ENCODE measurements at places on chromosomes 13 and 19. TPM values are rescaled to one million over a fixed set of nuclear protein-coding genes. Genes with fewer than 3 reads are reported as not detected.

The SHISA2 gene
- total RNA-seq: 47.4 TPM

The NLRP4 gene
- not detected for total RNA-seq

- H3K27me3 ChIP-seq: no peaks in the 10 kb centered on the region
- H3K27ac ChIP-seq: peak overlapping the region; percentile 94
- H3K4me3 ChIP-seq: no peak overlapping the region
- peaks cover 20% of the 10 kb centered on the region for H3K4me1 ChIP-seq
- DNase-seq: peak; percentile 88
Observed at GRCh38 chr19:38719761-38720558, 24.3 kb downstream of the CAPN12 start.

GRCh38 chr13:42574011-42574410 lies at the start of gene TNFSF11:
Gene TNFSF11, plus strand, starts transcription at chr13:42574152. Its CDS starts 152 bp downstream, at chr13:42574304.
- no peaks in the 10 kb centered on the region for H3K27me3 ChIP-seq
- no peak within 1 kb of the TSS for H3K4me3 ChIP-seq
- peaks cover 9% of the 10 kb centered on the region for H3K4me1 ChIP-seq
- H3K27ac ChIP-seq: no peak within 1 kb of the TSS

- peak overlapping the region; percentile 16 for H3K27ac ChIP-seq
- H3K4me3 ChIP-seq: no peak overlapping the region
- DNase-seq: peak; percentile 69
- H3K27me3 ChIP-seq: no peaks in the 10 kb centered on the region
Observed at GRCh38 chr19:2273356-2274184, 8.4 kb downstream of the PEAK3 start.

DNA sequence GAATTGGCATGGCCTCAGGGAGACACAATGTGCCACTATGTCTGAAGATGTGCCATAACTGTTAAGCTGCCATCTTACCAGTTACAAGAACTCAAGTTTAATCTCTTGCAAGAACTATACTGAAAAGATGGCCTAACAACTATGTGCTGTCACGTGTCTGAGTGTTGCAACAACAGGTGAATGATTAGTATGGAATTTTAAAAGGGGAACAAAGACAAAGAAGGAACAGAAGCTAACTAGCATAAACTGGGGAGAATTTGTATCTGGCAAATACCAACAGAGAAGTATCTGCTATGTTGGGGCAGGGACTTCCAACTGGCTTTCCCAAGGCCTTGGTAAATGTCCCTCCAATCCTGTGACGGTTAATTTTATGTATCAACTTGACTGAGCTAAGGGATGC lies 11.5 kb upstream of the ACOD1 start:
- no peaks in the 10 kb centered on the region for H3K27me3 ChIP-seq
- no peak overlapping the region for H3K27ac ChIP-seq
- H3K36me3 ChIP-seq: no peaks in the 10 kb centered on the region
- H3K4me1 ChIP-seq: no peaks in the 10 kb centered on the region
- no peak overlapping the region for H3K4me3 ChIP-seq
- no peak for DNase-seq

DNA sequence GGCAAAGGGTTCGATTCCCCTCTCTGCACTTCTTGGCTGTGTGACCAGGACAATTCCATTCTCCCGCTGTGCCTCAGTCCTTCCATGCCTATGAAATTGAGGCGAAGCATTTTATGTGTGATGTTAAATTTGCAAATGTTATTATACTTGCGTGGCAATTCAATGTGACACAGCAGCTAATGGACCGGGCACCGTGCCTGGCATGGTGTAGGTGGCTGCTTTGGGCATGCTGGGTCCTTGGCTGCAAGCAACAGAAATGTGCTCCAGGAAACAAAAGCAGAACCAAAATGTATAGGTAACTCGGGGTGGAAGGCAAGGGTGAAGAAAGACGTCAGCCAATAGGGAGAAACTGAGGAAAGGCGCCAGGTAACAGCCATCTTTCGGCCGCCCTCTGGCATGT lies 37.1 kb downstream of the TINCR start:
- no peaks in the 10 kb centered on the region for H3K4me1 ChIP-seq
- H3K4me3 ChIP-seq: no peak overlapping the region
- H3K27ac ChIP-seq: no peak overlapping the region
- no peaks in the 10 kb centered on the region for H3K36me3 ChIP-seq

DNA sequence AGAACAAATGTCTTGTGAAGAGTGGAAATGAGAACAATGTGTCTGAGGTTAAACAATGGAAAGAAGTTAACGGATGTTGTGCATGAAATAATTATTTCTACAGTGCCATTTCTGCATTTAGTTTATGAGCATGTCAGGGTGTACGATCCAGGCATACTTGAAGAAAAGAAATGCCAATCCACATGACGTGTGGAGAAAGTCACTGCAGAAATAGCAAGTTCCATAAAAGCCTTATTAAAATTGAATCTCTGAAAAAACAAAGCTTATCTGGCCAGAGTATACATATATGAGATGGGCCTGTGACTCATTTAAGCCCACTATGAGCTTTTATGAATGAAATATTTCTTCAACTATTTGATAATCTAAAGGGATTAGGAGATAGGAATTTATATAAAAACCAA lies 426.1 kb downstream of the EFNB2 start:
- DNase-seq: no peak
- no peaks in the 10 kb centered on the region for H3K36me3 ChIP-seq
- no peaks in the 10 kb centered on the region for H3K4me1 ChIP-seq
- H3K27me3 ChIP-seq: no peaks in the 10 kb centered on the region
- no peak overlapping the region for H3K4me3 ChIP-seq

DNA sequence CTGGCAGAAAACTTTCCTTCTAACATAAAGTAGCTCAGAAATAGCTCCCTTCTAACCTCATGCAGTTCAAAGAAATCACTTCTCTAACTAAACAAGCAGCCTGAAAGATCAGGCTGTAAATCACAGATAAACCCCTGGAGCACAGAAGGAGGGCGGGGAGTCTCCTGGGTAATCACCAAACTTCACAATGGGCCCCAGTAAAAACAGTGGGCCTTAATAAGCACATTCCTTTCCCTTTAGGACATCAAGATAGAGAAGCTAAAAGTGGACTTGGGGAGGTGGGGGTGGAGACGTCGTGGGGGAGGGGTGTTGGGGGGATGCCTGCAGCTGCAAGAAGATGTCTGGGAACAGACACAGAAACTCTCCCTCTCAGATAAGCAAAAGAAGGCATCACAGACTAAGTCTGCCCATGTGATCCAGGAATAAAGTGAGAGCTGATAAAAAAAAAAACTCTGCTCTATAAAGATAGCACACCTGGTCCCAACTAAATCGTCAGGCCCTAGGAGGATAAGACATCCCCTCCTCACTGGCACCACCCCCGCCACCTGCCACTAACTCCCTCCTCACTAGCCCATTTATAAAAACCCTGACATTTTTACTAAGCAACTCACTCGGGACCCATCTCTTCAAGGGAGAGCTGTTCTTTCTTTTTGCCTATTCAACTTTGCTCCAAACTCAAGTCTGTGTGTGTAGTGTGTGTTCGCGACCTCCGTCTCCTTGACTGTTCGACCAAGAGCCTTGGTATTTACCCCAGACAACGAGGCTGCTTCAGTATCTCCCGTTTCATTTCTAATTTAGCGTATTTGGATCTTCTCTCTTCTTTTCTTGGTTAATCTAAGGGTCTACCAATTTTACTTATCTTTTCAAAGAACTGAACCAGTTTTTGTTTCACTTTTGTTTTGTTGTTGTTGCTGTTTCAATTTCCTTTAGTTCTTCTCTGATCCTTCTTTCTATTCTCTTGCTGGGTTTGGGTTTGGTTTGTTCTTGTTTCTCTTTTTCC lies 31.7 kb downstream of the DNAJC15 start:
- DNase-seq: peak; percentile 60
- peak overlapping the region; percentile 25 for H3K4me3 ChIP-seq
- H3K36me3 ChIP-seq: no peaks in the 10 kb centered on the region

- H3K4me3 ChIP-seq: no peak overlapping the region
- H3K27me3 ChIP-seq: no peaks in the 10 kb centered on the region
- no peaks in the 10 kb centered on the region for H3K36me3 ChIP-seq
- DNase-seq: no peak
- peak overlapping the region; percentile 86 for H3K27ac ChIP-seq
Observed at GRCh38 chr19:11323601-11324078, 15.8 kb downstream of the RAB3D start.

The MBD3L2 gene
- not detected for total RNA-seq

DNA sequence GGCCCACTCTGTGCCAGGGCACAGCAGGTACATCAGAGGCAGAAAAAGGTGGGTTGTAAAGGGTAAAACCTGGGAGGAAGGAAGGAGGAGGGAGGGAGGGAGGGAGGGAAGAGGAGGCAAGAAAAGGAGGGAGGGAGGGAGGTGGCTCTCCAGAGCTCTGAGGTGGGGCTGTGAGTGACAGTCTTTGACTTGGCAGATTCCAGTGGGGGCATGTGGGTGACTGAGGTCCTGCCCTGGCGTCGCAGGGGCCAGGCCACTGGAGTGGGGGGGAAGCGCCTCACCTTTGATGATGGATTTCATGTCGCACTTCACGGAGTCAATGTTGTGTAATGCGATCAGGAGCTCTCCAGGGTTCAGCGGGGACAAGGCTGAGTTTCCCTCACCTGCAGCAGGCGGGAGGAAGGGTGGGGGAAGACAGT lies 6.0 kb upstream of the RSPH6A start:
- H3K4me3 ChIP-seq: no peak overlapping the region
- H3K27me3 ChIP-seq: no peaks in the 10 kb centered on the region
- no peak for DNase-seq

The SPRED3 gene
- total RNA-seq: 0.81 TPM

DNA sequence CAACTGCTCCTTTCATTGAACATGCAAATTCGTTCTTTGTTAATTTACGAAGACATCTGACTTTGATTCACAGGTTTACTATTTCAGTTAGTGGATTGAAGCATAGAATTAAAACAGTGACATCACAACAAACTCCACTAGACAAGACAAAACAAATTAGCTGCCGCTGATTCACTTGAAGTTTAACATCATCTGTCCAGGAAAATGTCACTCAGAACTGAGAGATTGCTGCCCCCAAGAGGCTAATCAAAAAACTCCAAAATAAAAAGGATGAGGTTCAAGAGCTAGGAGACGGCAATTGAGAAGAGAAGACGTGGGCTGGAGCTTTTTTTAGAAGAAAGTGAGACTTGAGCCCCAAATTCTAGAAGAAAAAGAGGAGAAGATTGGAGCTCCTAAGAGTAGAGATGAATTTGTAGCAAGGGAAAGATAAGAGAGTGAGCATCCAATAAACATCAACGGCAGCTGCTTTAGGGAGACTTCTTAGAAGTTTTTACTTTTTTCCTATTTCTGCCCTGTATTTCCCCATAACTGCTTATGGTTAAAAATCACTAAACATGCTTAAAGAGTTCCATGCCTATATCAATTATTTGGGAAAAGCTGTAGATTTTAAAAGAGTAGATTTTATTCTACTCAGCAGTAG lies 40.8 kb upstream of the TPP2 start:
- no peaks in the 10 kb centered on the region for H3K4me1 ChIP-seq
- no peak overlapping the region for H3K4me3 ChIP-seq
- no peaks in the 10 kb centered on the region for H3K27me3 ChIP-seq
- DNase-seq: no peak
- no peaks in the 10 kb centered on the region for H3K36me3 ChIP-seq

DNA sequence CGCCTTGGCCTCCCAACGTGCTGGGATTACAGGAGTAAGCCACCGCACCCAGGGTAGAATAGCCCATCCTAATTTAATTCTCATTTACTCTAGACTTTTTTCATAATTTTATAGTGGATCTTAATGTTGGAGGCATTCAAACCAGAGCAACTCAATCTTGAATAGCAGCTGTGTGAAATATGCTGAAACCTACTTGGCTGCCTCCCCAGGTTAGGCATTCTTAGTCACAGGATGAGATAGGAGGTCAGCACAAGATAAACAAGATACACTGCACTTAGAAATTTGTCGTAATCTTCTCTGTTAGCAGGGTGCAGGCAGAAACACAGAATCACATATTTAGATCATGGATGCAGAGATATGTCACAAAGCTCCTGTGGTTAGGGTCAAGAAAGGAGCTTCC lies 2.7 kb upstream of the ZNF43 start:
- no peak for DNase-seq
- no peak overlapping the region for H3K4me3 ChIP-seq
- peaks cover 6% of the 10 kb centered on the region for H3K36me3 ChIP-seq
- H3K4me1 ChIP-seq: no peaks in the 10 kb centered on the region
- H3K27me3 ChIP-seq: no peaks in the 10 kb centered on the region

DNA sequence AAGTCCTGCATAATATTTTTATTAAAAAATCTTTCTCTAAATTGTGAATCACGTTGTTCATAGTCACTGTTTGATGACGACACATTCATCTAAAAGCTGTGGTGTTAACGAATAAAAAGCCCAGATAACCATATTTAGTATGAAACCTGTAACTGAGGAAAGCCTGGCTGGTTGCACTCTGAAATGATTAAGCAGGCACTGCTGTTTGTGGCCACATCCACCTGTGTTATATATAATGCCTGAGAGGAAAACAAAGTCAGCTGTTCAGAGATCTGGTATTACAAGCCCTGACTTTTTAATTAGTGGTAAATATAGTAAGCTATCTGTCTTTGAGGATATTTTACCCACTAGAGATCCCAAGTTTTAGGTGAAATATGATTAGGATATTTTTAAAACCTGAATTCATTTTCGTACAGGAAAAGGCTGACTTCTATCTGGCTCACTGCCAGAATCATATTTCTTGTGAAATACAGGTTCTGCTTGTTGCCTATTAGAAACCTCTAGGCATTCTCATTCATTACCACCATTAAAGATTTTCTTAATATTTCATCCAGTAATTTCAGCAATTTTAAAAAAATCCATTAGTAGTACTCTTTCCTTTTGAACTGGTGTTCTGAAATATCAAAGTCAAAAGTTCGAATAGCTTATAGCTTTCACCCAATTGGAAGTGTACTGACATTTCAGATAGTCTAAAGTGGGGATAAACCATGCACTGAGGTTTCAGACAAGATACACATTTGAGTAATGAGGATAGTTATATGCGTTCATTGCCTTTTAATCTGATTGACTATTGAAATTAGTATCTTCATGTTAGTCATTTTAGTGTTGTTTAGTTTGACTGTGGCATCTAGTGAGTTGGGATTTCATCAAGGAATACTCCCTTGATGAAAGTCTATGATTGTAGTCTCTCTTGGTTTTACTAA lies 79.7 kb downstream of the LMO7 start:
- DNase-seq: no peak
- H3K4me1 ChIP-seq: peaks cover 26% of the 10 kb centered on the region
- no peak overlapping the region for H3K4me3 ChIP-seq
- H3K27ac ChIP-seq: no peak overlapping the region
- H3K27me3 ChIP-seq: no peaks in the 10 kb centered on the region
- H3K36me3 ChIP-seq: no peaks in the 10 kb centered on the region

The STARD13 gene
- 95.2 TPM for total RNA-seq

DNA sequence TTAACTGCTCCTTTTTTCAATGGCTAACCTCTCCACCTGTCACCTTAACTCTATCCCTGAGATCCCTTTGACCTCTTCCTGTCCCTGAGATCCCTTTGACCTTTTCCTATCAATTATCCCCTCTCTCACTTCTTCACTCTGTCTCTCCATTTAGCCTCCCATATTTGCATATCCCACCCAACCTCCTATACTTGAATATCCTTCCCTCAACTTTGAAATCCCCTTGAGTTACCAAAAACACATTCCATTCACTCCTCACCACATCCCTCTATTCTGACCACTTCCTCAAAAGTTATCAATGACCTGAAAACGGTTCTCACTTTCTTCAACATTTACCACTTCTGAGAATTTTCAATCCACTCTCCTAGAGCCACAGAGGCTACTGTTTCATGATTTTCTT lies 3.0 kb downstream of the MYCBP2 start:
- H3K4me1 ChIP-seq: peaks cover 10% of the 10 kb centered on the region
- H3K27me3 ChIP-seq: no peaks in the 10 kb centered on the region
- H3K27ac ChIP-seq: no peak overlapping the region
- no peak overlapping the region for H3K4me3 ChIP-seq
- H3K36me3 ChIP-seq: no peaks in the 10 kb centered on the region

- no peaks in the 10 kb centered on the region for H3K27me3 ChIP-seq
- no peaks in the 10 kb centered on the region for H3K36me3 ChIP-seq
- H3K27ac ChIP-seq: no peak overlapping the region
Observed at GRCh38 chr13:21738630-21739029, 67.8 kb downstream of the FGF9 start.

All from thyroid gland (tissue), 4 donors.